ENCODE measurements at places on chromosomes 4 and X.

GRCh38 chr4:158020734-158021346, 152.0 kb downstream of the GASK1B start:
- no peak for DNase-seq

DNA sequence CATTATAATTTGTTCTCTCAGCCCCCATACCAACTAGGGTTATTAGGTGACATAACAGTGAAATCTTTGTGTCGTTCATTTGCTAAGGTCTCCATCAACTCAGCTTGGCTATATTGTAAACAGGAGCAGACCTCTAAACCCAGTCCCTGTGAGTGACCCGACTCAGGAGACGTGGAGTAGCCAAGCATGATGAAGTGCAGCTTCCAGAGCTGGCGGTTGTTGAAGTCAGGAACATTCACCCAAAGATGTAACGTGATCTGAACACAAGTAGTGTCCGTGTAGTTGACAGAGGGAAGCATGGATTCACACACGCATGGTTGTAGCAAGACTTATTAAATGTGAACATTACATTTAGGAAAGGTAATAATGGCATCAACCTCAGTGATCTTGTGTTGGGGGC, 102.3 kb downstream of the FAM193A start:
- no peak for DNase-seq

DNA sequence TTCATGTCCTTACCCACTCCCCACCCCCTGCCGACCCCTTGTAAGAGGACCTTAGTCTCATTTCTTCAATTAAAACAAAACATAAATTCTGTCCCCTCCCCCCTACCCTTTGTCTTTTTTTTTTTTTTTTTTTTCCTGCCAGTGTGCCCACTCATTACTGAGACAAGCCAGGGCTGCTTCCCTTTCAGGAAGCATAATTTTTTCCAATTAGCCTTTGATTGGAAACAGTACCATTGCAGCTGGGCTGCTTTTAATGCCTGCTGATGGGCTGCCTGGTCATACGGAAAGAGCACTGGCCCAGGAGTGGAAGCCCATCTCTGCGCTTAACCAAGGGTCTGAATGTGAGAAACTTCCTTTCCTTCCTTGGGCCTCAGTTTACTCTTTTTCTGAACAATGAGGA, 18.6 kb upstream of the CAPN6 start:
- DNase-seq: no peak

DNA sequence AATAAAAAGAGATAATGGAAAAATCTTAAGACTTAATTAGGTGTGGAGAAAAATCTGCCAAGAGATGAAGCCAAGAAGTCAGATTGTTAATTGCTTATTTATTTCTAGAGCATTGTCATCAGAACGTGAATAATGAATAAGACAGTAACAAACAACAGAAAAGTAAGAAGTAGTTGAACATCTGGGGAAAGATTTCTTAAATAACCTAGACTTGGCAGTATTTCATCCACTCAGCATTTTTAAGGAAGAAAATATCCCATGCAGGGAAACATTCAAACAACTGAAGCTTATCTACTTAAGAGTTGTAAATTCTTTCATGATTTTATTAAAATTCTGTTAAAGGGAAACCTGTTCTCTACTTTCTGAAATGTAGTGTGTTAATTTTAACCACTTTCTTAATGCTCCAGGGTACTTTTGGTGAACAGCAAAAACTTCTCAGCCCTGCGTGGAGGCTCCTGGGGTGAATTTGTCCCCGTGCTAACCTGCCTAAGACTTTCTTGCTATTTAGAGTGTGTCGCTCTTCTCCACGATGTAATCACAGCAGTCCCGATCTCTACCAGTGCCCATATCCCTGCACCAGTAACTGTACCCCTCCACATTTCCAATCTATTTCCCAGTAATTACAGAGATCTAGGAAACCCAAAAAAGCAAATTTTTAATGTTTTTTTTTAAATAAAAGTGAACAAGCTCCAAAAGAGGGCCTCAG, 124.6 kb downstream of the CORIN start:
- DNase-seq: no peak

Measured in H1 (cell line).